Mucosa of gallbladder (tissue), 1 donor: ENCODE measurements at places on chromosomes 3 and 15. TPM values are rescaled to one million over a fixed set of nuclear protein-coding genes. Genes with fewer than 3 reads are reported as not detected.

CCDC13 gene
- total RNA-seq = 1.4 TPM

EIF4A2 gene
- 535 TPM for total RNA-seq

SEMA5B gene
- total RNA-seq = 1.7 TPM

CHRNA7 gene
- total RNA-seq = 4.2 TPM

DNA sequence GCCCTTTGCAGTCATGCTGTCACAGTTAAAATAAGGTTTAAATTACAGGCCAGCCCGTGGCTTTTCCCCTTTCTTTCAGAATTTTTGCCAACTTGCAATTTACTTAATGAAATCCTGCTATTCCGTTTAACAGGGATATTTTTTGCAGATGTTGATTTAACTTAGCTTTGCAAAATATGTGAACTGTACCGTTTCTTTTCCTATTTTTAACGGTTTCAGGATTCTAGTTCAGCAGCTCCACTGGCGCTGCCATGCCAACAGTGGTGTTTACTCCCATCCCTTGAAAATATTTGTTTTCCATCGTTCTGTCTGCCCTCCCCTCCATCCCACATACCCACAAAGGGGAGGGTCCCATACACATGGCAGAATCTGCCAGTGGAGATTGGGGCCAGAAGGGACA, 54.3 kb downstream of the SMAD6 start:
- DNase-seq = no peak

DNA sequence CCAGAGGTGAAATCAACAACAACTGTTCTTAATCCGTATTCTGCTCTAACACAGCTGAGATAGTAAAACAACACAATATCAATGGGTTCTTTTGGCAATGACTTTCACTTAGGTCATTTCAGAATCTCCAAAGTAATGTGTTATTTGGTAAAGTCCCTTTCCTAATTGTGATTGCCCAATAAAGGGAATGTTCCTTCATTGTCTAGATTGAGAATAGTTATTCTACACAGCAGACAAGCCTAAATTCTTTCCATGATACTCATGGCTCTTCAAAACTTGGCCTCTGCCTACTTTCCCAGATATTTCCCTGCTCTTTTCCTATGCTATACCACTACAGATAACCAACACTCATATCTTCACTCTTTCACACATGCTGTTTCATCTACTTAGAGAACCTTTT, 219.8 kb downstream of the FMN1 start:
- no peak for DNase-seq

- no peak for DNase-seq
These were observed 348.8 kb downstream of the ROBO1 start for GRCh38 chr3:79418855-79419621.

DNA sequence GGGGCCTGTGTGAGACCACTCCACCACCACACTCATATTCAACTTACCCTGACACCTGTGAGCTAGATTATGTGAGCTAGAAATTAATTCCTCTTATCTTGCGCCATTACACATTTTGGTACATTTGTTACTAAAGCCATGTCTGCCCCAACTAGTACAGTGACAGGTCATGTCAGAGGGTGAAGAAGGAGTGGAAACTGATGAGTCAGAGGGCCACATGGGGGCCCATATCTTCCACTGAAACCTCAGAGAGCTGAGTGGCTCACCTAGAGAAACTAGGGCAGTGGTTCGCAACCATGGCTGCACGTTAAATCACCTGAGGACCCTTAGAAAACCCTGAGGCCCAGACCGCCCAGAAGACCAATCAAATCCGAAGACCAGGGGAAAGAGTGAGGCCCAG, 15.7 kb upstream of the MEF2A start:
- DNase-seq = no peak

GRCh38 chr15:32222716-32223115, 180.4 kb downstream of the GOLGA8K start:
- no peak for DNase-seq
